ENCODE measurements at places on chromosomes 6 and 20.

- no peak for DNase-seq
Measured at GRCh38 chr6:1067346-1067745, 244.6 kb upstream of the FOXQ1 start.

GRCh38 chr6:6390849-6391602 is 70.6 kb upstream of the F13A1 start:
- no peak for DNase-seq

DNA sequence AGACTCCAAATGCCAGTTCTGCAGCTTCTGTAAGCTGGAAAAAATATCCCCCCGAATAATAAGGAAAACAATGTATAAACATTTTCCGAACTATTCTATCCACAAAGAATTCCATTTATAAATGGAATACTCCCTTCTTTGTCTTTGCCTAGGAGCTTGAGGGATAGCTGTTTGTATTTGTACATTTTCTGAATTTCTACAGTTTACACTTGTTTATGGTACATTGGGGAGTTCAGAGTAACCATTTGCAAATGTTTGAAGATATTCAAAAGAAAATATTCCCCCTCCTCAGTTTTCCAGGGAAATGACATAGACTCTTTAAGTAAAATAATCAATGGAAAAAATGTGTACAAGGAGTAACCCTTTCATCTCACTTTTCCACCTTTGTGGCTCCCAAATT is 149.6 kb downstream of the SOBP start:
- DNase-seq: no peak

DNA sequence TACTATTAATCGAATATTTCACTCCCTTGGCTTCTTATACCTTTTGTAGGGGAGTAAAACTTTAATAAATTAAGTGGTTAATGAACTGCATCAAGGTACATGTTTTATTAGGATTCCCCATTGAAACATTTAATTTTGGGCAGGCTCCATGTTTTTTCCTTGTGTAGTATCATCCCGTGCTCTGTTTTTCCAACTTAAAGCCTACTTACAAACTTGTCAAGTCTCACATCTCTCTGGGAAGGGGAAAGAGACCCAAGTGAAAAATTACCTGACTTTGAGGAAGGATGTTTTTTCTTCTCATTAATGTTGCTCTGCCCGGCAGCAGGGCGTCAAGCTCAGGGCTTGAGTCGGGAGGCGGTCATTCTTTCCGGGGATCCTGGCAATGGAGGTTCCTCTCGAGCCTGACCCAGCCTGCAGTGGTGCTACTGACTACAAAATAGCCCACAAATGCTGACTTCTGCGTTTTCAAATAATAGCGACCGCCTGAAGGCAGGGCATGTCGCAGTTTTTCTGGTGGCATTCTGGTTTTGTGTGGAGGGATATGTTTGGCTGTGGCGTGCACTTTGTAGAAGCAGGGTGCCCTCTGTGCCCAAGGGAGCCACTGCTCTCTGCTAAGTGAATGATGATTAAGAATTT is 2.4 kb downstream of the DSP start:
- DNase-seq: no peak

DNA sequence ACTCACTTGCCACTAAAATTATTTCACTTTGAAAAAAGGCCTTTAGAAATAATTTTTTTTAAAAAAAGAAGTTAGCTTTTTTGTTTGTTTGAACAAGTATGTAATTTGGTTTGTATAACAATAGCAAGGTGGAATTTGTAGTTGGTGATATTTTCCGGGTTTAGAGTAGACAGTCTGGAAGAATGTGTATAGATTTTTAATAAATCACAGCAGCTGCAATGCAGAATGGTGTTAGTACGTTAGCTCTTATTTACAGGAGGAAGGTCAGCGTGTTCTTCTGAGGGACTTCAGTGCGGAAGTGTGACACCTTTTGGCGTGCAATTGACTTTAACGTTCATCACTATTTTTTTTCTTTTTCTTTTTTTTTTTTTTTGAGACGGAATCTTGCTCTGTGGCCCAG is 115.4 kb downstream of the PLEKHG1 start:
- no peak for DNase-seq

- DNase-seq: no peak
Measured at GRCh38 chr6:82836022-82836575, 229.5 kb downstream of the UBE3D start.

DNA sequence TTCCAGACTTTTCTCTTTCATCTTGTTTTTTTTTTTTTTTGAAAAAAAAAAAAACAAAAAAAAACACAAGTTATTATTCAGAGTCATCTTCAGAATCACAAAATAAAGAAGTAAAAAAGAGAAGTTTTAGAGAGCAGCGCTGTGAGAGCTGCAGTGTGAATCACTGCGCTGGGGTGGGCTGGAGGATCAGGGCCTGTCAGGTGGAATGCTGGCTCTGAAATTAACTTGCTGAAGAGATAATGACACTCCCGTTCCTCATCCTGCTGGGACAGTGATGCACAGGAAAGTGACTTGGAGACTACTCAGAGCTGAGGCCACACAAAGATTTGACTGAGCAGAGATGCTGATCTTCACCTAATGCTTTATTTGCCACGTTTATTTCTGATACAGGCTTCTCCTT is 42.7 kb upstream of the CLDN20 start:
- no peak for DNase-seq

DNA sequence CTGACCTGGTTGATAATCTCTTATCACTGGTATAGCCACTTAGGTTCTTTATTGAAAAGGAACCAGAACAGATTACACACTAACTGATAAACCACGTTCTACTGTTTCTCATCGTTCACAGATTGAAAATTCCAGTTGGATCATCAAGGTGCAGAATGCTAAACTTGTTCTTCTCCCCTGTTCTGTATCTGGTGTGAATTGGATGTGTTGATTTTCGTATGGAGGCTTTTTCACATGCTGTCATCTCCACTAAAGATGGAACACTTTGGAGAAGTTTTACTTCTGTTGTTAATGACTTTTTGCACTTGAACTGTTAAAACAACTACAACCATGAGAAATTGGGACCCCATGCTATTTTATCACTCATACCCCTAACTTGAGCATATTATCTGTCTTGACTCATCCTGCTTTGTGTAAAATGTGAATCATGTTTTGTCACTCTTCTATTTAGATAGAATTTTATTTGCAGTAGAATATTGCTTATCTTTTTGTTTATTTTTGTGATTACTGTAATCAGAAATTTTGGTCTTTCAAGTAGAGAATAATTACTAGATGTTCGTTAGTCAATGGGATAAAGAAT is 17.5 kb downstream of the VAPB start:
- DNase-seq: no peak

GRCh38 chr6:71246596-71246995 is 42.0 kb upstream of the OGFRL1 start:
- DNase-seq: no peak

- DNase-seq: no peak
Measured at GRCh38 chr20:33337531-33338165, 54.6 kb downstream of the BPIFB1 start.

GRCh38 chr6:109296971-109297372 is 85.3 kb downstream of the CD164 start:
- no peak for DNase-seq

DNA sequence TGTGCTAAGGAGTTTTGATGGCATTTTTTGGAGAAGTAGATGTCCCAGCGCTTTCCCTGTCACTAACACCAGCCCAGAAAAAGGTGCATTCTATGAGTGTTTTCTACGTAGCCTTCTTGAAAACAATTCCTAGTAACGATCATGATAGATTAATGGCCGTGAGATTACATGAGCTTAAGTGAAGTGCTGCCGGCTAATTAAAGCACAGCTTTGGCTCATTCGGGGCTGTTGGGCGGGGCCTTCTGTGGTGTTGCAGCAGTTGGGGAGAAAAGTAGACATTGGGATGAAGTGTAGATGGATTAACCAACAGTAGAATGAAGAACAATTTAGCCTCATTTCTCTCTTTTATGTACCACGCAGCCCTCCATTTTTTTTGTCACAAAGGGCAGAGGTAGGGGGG is 20.8 kb upstream of the TRAF3IP2 start:
- no peak for DNase-seq

- DNase-seq: no peak
Measured at GRCh38 chr20:23200914-23201313, 114.8 kb upstream of the CD93 start.

DNA sequence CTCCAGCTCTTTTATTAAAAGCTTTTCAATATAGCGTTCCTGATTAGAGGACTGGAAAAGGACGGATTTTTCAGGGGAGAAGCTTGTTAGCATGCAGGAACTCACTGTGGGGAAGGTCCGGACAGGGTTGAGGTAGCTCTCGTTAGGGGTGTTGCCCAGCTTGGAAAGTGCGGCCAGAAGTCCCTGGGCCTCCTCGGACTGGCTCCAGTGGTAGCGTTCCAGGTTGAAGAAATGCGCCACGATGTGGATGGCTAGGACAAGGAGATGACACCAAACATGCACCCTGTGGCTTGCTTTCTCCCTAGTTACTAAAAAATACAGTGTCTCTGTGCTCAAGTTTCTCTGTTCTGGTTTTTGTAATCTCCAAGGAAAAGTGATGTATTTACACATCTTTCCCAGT is 12.5 kb downstream of the NOX3 start:
- no peak for DNase-seq

- peak; percentile 76 for DNase-seq
Measured at GRCh38 chr6:43667245-43668150, 20.1 kb downstream of the MRPS18A start.

- no peak for DNase-seq
Measured at GRCh38 chr6:134007077-134007476, 45.3 kb downstream of the SLC2A12 start.

- no peak for DNase-seq
Measured at GRCh38 chr6:40780637-40781036, 193.5 kb upstream of the LRFN2 start.

- no peak for DNase-seq
Measured at GRCh38 chr6:13075141-13075845, 253.0 kb downstream of the TBC1D7 start.

GRCh38 chr6:14857501-14857900 is 388.4 kb upstream of the JARID2 start:
- DNase-seq: peak; percentile 67

DNA sequence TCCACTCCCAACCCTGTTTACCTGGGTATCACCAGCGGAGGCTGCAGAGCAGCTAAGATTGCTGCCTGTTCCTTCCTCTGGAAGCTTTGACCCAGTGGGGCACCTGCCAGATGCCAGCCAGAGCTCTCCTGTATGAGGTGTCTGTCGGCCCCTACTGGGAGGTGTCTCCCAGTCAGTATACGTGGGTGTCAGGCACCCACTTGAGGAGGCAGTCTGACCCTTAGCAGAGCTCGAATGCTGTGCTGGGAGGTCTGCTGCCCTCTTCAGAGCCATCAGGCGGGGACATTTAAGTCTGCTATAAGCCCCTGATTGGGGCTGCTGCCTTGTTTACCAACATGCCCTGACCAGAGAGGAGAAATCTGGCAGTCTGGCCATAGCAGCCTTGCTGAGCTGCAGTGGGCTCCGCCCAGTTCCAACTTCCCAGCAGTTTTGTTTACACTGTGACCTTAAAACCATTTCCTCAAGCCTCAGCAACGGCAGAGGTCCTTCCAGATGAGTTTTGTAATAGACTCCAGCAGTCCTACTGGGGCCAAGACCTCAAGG is 2.8 kb downstream of the RAET1E start:
- DNase-seq: no peak

- no peak for DNase-seq
Measured at GRCh38 chr6:119346936-119347335, 2.6 kb downstream of the MAN1A1 start.

GRCh38 chr6:136927292-136927691 is 5.2 kb downstream of the SLC35D3 start:
- DNase-seq: no peak

DNA sequence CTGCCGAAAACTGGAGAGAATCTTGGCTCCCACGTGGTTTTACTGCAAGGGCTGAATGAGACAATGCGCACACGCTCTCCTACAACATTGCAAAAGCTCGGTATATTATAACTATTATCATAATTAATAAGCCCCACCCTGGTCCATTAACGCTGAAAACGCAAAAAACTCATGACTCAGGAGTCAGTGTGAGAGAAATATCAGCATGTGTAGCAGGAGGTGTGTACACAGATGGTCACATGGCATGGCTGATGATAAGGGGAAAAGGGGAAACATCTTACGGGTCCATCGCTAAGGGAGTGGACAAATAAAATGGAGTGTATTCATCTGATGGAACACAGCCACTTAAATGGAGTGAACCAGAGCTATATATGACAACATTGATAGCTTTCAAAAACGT is 29.2 kb downstream of the CDH22 start:
- no peak for DNase-seq

- no peak for DNase-seq
Measured at GRCh38 chr6:126204126-126204525, 135.8 kb upstream of the CENPW start.

DNA sequence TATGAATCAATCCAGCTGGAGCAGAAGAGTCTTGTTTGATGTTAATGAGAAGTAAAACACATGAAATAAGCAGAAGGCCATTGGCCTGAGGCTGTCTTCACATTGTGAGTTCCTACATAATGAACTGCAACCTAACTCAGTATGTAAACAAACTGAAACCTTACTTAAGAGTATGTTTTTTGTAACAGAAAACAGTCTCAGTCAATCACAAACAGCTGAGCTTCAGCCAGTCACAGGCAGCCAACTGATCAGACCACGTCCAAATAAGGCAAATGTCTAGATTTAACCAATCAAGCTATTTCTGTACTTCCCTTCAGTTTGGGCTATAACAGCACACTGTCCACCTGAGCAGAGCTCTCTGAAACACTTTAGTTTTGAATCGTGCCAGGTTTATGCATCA is 234.7 kb downstream of the TRDN start:
- no peak for DNase-seq

- no peak for DNase-seq
Measured at GRCh38 chr6:43584892-43585570, 9.0 kb downstream of the POLH start.

- DNase-seq: no peak
Measured at GRCh38 chr6:109013656-109014305, 80.9 kb downstream of the SESN1 start.

GRCh38 chr6:123629258-123629941 is 7.3 kb downstream of the TRDN start:
- no peak for DNase-seq

- no peak for DNase-seq
Measured at GRCh38 chr6:43992783-43993644, 134.2 kb downstream of the MRPL14 start.

DNA sequence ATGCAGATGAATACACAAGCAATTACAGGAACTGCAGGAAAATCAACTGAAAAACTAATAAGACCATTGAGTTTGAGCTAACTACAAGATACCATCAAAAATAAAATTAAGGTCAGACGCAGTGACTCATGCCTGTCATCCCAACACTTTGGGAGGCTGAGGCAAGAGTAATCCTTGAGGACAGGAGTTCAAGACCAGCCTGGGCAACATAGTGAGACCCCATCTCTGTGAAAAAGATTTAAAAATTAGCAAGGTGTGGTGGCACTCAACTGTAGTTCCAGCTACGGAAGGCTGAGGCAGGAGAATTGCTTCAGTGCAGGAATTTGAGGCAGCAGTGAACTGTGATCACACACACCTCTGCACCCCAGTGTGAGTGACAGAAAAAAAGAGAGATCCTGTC is 419.9 kb upstream of the SOX4 start:
- no peak for DNase-seq

Data from stimulated activated naive CD4-positive, alpha-beta T cell treated with Interleukin-2 at 50 U/mL for 16 hours (primary cell).